Suppressor macrophage treated with lipopolysaccharide for 4 hours (primary cell): ENCODE measurements at places on chromosomes 11 and 22.

- DNase-seq = no peak
These were observed 509.0 kb upstream of the LARGE1 start for GRCh38 chr22:34429314-34429713.

- no peak for DNase-seq
These were observed 65.4 kb downstream of the MICAL2 start for GRCh38 chr11:12175694-12176241.

DNA sequence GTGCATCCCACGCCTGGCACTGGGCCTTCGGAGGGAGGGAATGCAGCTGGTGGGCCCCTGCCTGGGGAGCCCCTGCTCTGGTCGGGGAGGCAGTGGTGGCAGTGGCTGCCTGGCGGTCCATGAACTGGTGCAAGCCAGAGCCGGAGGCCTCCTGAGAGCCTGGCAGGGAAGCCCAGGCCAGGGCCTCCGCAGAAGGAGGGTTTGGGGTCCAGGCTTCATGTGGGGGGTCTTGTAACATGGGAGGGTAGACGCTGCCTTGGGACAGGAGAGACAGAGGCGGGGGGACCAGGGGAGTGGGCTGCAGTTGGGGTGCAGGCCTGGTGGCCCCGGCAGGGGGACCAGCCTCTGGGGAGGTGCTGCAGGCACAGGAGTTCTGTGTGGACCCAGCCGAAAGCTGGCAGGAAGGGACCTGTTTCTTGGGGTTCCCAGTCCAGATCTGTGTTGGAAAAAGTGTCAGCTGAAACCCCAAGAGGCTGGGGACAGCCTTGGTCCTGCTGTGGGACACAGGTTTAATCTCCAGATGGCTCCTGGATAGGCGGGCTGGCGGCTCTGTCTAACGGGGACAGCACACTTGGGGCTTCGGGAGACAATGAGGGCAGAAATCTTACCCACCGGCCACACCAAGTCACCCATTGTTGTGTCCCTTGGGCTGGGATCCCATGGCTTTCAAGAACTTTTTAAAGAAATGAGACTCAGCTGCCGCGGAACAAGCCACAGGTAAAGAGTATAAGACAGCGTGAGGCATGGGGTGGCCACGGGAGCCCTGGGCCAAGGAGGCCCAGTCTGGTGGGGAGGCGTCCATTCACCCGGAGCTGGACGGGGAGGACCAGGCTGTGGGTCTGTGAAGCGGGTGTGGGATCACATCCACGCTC lies 73.5 kb downstream of the KCNQ1 start:
- DNase-seq = no peak

- DNase-seq = no peak
These were observed 102.0 kb downstream of the INSC start for GRCh38 chr11:15216678-15217077.
